Sigmoid colon (tissue), 7 donors: ENCODE measurements at places on chromosomes 6 and 20. TPM values are rescaled to one million over a fixed set of nuclear protein-coding genes. Genes with fewer than 3 reads are reported as not detected.

DNA sequence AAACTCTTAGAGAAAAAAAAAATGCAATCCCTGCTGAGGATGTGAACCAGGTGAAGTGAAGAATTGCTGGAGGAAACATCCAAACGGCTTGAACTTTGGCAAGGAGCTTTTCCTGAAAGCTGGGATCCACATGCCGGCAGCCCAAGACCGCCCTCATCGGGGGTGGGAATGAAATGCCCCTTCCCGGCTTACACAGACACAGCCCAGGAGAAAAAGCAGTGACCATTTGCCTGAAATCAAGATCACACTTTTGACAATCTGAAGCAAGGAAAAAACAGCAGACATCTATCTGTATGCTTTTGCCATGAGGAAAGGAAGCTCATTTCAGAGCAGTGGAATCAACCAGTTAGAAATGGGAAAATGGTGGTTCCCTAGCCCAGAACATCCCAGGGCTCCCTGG lies 254.5 kb downstream of the TAF4 start:
- no peak for DNase-seq

DNA sequence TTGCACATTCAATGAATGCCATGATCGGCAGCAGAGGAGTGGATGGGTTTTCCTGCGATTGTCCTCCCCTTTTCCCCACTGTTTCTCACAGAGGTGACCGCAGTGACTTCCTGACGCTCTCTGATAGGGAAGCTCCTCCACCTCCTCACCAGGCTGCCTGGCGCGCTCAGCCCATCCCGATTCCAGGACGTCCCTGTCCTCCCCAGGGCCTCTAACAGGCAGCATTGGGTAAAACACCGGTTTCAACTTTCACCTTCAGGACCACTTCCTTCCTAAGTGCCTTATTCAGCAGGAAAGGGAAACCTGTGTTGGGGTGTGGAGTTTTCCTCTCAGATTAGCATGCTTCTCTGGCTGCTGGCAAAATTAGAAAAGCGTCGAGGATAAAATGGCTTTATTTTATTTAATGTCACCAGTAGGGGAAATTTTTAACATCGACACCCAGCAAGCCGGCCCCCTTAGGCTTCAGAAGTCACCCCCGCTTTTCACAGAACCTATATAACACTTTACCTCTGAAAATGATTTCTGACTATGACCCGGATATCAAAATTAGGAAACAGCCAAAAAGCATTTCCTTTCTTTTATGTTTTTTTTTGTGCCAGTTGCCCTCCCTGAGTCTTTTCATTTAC lies 570.4 kb upstream of the GJE1 start:
- DNase-seq, result peak; percentile 62

Gene LY6G5C
- 1.1 TPM for total RNA-seq

Gene NKX2-4
- not detected for total RNA-seq

DNA sequence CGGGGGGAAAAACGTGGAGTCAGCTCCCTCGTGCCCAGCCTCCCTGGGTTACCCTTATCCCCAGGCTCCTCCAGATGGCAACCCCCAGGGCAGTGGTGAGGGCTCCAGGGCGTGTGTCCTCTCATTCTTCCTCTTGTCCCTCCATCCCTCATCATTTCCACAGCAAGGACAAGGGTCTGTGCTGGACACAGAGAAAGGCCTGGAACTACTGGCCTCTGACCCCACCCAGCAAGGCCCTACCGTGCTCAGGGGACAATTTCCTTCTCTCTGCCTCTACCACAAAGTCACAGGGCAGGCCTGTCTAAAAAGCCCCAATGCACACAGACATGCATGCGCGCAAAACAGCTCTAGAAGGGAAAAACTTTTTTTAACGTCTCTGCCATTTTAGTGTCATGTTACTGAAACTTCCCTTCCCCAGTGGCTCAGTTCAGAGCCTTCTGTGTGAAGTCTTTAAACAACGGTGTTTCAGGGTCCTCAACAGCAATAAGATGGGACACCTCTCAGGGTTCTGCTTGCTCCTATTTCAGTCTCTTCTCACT lies 1.1 kb upstream of the SLC35B2 start:
- DNase-seq, result no peak

Gene STK4
- total RNA-seq, result 26.7 TPM

Gene SLC32A1
- not detected for total RNA-seq

DNA sequence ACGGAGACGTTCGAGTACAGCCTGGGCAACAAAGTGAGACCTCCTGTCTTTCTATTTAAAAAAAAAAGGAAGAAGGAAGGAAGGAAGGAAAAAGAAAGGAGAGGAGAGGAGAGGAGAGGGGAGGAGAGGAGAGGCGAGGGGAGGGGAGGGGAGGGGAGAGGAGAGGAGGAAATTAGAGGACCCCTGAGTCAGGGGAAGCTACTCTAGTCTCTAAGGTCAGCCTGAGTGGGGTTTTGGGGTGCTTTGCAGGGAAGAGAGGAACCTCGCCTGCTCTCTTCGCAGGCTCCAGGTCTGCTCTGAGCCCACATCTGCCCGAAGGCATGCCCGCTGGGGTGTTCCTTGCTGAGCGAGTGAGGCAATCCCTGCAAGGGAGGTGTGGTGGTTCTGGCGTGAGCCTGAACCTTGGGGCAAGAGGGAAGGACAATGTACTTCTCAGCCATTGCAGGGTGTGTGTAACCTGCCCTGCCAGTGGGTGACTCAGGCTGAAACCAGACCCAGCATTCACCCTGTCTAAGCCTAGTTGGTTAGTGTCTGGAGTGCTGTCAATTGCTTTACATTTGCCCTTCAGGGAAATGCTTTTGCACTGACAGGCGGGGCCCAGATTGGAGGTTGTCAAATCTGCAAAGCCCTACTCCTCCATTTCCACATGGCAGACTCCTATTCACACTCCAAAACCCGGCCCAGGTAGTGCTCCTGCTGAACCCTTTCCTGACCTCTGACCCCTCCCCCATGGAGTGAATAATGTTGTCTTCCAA lies 15.3 kb upstream of the MMP9 start:
- peak; percentile 45 for DNase-seq

DNA sequence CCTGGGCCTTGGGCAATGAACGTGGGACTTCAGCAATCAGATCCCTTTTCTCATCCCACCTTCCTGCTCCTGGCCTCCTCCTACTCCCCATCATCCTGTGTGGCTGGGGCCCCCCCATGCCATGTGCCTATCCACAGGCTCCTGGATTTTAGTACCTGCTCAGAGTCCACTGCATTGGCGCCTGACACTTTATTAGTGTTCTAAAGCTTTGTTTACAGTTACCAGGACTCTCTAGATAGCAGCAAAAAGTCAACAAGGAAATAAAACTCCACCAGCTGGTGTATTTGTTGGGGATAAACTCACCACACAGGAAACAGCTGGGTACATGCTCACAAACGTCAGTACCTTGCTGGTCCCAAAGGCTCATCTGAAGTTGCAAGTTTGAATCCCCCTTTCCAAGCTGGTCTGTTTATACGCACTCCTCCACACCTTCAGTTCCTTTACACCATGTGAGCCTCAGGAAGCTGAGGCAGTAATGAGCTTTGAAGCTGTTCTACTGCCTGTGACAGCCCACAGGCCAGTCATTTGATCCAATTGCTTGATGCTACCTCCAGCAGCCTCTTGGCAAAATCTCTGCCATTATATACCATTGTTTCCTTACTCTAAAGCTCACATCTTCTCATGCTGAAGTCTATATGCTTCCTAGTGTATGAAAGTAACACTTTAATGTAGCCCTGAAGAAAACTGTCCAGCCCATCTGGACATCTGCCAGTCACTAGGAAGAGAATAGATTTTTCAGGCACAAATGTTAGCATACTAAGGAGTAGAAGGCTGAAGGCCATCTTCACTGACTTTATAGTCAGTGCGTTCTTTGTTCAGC lies 76.6 kb downstream of the ANKEF1 start:
- no peak for DNase-seq

DNA sequence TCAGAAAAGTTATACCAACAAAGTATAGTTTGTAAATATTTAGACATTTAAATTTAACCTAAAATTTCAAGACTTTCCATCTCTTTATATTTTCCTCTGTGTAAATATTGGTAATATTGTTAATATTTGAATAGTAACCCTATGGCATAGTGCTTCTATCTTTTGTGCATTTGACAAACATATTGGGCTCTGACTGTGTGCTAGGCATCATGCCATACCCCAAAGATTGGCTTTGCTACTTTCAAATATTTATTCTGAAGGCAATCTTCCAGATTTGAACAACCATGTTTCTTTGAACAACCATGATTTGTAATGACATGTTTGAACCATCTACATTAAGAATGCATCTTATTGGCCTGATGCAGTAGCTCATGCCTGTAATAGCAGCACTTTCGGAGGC lies 15.5 kb upstream of the PRDM1 start:
- DNase-seq, result no peak

- DNase-seq, result no peak
Observed at GRCh38 chr6:20474874-20475542, 59.2 kb upstream of the CDKAL1 start.

- peak; percentile 74 for DNase-seq
Observed at GRCh38 chr20:57389695-57390603, 1.2 kb upstream of the RBM38 start.

GRCh38 chr6:15096894-15097837 lies 148.7 kb upstream of the JARID2 start:
- DNase-seq, result no peak

DNA sequence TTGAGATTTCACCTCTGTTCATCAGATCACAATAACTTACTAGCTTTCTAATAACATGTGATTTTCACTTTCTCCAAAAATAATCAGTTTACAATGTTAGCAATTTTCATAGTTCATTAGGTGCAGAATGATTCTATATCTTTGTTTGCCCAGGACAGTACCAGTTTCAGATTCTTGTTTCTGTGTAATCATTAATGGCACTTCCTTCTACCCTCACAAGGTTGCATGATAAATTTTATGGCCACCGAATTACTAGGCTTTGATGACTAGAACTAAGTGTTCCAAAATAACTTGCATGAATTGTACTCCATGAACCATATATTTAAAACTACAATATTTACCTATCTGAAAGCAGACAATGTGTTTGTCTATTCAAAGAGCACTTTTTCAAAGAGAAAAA lies 442.3 kb downstream of the EPHA7 start:
- no peak for DNase-seq

Gene RAD21L1
- not detected for total RNA-seq

GRCh38 chr6:36207155-36207554 lies 10.6 kb downstream of the BRPF3 start:
- DNase-seq, result no peak

- no peak for DNase-seq
Observed at GRCh38 chr6:143279385-143279784, 171.1 kb downstream of the ADAT2 start.

GRCh38 chr6:16979677-16980370 lies 122.0 kb upstream of the STMND1 start:
- DNase-seq, result no peak

Gene MCCD1
- not detected for total RNA-seq

- DNase-seq, result no peak
Observed at GRCh38 chr6:23377830-23378229, 748.2 kb upstream of the NRSN1 start.
